ENCODE measurements at places on chromosomes 13 and 19.
A peak's percentile ranks its signal among the peaks of the same experiment; 100 is the strongest.

GRCh38 chr19:39941151-39941550, 6.7 kb upstream of the FCGBP start:
- no peak for DNase-seq

DNA sequence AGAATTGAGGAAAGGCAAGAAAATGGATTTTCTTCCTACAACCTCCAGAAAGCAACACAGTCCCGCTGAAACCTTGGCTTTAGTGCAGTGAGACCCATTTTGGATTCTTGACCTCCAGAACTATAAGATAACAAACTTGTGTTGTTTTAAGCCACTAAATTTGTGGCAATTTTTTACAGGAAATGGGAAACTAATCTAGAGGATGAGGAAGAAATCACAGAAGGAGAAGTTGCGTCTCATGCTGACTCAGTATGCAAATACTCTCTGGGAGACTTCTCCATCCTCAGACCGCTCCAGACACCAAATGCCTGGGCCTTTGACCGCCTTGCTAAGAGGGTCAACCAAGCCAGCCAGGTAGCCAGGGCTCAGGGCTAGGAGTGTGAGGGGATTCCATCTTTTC, 13.1 kb upstream of the CEACAM16 start:
- DNase-seq, result no peak

DNA sequence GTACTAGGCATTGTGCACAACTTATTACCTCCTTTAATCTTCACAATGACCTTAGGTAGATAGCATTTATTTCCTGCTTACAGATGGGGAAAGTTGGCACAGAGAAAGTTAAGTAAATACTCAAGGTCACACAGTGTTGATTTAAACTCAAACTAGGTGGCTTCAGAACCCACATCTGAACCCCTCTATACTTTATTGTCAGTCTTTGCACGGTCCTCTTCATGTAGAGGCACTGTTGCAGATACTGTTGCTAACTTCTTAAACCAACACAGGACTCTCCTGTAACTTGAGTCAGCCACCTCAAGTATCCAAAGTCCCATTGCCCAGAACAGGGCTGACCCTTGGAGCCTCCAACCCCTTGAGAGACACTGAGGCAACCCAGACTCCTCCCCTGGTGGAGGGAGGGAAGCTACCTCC, 48.8 kb downstream of the FRY start:
- DNase-seq, result no peak

GRCh38 chr13:23709536-23709935, 139.3 kb downstream of the TNFRSF19 start:
- no peak for DNase-seq

DNA sequence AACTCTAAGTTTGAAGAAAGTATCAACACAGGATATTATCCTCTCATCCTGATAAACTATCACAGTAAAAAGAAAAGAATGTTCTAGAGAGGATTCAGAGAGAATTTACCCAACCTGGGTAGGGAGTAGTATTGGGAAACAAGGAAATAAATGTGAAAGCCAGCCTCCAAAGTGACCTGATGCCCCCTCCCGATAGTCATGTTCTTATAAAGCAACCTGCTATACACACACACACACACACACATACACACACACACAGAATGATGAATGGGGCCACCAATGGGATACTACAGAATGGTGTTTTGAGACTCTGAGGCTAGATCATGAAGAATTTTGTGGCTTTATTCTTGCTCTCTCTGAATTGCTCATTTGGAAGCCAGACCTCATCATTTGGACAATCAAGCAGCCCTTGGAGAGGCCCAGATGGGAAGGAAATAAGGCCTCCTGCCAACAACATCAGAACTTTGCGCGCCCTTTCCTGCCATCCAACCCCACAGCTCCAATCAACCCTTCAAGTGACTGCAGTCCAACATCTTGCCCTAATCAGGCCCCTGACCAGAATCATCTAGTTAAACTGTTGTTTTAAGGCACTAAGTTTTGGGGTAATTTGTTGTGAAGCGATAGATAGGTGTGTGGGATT, 807.9 kb upstream of the ARGLU1 start:
- DNase-seq, result peak; percentile 14

DNA sequence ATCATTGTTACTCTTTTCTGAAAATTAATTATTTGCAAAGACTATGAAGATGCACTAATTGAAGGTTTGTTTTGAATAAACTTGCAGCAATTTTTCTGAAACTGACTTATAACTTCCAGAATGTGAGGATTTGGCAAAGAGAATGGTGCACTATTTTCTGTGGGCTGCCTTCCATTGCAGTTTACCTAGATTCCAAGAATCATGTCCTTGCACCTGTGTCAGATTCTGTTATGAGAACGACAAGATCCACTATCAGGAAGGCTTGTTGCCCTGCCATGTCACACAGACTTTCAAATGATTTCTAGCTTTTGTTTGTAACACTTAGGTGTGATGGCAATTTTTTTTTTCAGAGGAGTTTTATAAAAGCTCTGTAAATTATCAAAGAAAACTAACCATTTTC, 5.6 kb upstream of the SLAIN1 start:
- DNase-seq, result peak; percentile 53

- peak; percentile 38 for DNase-seq
These were observed 22.8 kb upstream of the NDUFS7 start for GRCh38 chr19:1360818-1361461.

DNA sequence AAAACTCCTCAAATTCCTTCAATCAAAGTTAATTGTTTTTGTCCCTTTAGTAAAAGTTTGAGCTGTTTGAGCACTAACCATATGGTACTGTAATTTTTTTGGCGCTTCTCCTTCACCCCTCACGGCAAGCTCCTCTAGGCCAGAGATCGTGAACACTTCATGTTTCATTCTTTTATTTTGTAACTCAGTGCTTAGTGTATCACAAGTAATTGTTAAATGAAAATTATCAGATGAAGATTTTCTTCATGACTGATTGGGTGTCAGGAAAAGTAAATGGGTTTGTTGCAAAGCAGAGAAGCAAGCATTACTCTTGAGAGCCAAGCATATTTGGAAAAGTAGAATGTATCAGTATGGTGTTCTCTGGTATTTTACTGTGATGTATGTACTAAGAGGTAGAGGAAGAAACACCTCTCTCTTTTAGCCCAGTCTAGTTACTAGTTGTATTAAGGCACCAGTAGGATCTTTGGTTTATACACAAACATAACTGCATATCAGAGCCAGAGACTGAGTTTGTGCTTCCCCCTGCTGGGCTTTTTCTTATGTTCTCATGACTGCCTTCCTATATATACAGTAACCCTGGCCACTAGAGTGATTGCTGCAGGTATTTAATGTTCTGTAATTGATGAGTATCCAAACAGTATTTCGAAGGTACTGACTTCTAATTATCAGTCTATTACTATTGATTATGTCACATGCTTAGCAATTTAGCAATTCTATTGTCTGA, 202.3 kb upstream of the KLHL1 start:
- DNase-seq, result peak; percentile 22

GRCh38 chr13:74336546-74336945, 202.3 kb upstream of the KLF12 start:
- no peak for DNase-seq

GRCh38 chr13:45194081-45194939, 6.5 kb downstream of the KCTD4 start:
- DNase-seq, result peak; percentile 38

DNA sequence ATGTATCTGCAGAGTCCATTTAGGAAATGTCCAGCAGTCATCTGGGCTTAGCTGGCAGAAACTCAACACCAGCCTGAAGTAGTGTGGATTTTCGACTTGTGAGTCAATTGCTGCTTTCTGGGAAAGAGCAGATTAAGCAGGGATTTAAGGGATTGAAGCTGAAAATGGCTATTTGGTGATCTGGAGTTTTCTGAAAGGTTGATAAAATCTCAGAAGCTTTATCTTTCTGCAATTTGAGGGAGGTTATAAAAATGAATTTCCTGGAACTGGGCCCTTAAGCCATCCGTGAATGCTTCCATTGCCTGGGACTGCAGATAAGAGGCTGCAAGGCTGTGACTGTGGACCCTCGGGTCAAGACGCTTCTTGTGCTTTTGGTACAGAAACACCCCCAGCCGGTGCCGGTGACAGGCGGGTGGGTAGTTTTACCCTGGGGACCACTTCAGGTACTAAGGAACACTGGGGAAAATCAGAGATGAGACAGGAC, 61.5 kb downstream of the COL4A1 start:
- no peak for DNase-seq

GRCh38 chr19:1384085-1384462, 367 bp downstream of the NDUFS7 start:
- DNase-seq, result no peak

DNA sequence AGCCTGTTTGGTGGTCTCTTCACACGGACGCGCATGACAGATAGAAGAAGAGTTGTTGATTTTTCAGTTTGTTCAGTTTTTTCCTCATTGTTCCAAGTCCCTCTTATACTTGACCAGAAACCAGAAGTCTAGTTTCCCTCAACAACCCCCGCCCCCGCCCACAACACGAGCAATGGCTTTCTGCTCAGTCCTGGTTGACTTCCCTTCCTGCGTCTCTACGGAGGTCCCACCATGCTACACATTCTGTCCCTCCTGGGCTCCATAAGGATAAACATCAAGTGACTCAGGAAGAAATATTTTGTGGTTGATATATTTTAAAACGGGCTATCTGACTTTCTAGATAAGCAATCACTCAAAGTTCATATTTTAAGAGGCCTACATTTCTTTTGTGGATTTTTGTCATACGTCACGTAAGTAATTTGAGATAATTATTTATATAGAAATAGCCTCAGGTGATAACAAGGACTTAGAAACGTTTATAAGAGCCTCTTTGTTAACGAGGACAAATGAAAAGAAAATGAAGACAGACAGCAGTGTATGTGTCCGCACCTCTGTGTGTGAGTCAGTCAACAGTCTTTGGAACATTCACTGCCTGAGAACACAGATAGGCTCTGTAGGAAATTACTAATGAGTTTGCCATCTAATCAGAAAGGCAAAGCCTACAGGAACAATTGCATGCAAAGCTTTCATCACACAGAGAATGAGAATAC, 214.4 kb downstream of the RAP2A start:
- DNase-seq, result no peak

GRCh38 chr13:79673993-79674377, 193.0 kb downstream of the NDFIP2 start:
- DNase-seq, result no peak

DNA sequence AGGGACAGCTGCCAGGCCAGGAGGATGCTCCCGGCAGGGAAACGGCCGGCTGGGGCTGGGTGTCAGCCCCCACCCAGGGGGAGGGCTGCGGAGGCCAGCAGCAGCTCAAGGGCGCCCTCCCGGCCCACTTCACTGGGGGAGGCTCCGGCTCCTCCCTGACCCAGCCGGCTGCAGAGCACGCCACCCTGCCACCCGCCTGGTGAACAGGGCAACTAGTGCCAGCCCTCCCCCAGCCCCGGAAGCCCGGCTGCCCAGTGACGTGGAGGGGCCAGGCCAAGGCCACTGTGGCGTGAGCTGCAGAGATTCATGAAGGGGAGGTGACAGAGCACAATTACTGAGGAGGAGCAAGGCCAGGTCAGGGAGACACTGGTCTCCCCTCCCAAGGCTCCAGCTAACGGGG, 14.7 kb downstream of the REXO1 start:
- DNase-seq, result no peak

GRCh38 chr13:30113551-30113950, 193.8 kb downstream of the KATNAL1 start:
- DNase-seq, result no peak

GRCh38 chr13:22082030-22082429, 411.2 kb downstream of the FGF9 start:
- no peak for DNase-seq

DNA sequence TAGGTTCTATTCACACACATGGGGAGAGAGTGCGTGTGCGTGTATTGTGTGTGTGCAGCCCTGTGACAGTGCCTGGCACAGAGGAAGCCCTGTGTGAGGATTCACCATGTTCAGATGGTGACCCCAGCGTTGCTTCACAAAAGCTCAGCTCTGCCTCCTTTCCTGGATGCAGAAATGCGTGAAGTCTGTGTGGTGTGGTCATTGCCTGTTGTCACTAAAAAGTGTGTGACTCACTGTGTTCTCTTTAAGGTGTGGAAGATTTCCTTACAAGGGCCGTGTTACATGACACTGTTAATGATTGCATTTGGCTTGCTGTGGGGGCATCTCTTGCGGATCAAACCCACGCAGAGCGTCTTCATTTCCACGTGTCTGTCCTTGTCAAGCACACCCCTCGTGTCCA, 19.5 kb upstream of the DCUN1D2 start:
- DNase-seq, result no peak

Data from cerebellar cortex (tissue), 1 donor.